ENCODE measurements at places on chromosomes 6 and 20.

DNA sequence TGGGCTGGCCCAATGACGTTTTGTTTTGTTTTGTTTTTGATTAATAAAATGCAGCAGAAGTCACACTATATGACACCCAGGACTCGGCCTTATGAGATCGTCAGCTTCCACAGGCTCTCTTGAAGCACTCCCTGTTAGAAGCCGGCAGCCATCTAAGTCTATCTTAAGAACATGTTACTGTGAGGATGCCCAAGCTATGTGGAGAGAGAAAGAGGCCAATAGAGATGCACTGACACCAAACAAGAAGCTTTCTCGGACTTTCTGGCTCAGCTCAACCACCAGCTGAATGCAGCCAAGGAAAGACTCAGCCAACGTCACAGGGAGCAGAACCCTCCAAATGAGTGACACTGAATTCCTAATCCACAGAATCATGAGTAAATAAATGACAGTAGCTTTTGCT is 14.0 kb downstream of the SGK1 start:
- DNase-seq = no peak

- DNase-seq = no peak
Measured at GRCh38 chr6:152828431-152828830, 77.8 kb downstream of the VIP start.

GRCh38 chr6:13517116-13517515 is 29.7 kb upstream of the GFOD1 start:
- DNase-seq = no peak

- DNase-seq = peak; percentile 49
Measured at GRCh38 chr20:19633985-19634384, 124.1 kb upstream of the RIN2 start.

DNA sequence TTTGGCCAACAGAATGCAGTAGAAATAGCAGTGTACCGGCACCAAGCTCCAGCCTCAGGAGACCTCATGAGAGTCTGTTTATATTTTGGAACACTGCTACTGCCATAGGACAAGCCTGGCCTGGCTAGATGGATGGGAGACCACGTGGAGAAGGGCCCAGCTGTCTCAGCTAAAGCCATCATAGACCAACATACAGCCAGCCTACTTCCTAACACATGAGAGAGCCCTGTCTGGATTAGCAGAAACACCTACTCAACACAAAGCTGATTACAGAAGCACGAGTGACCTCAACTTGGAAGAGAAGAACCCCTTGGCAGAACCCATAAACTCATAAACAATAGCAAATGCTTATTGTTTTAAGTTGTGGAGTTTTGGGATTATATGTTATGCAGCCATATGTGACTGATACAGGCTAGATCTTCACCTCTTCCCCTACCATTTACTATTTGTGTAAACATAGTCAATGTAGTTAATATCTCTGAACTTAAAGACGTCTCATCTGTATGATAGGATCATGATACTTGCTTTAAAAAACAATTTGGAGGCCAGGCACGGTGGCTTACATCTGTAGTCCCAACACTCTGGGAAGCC is 199.4 kb upstream of the ZNF217 start:
- DNase-seq = peak; percentile 40

All from suppressor macrophage (primary cell).